Activated naive CD4-positive, alpha-beta T cell treated with Interleukin-2 at 50 U/mL for 16 hours (primary cell): ENCODE measurements at places on chromosomes 5 and 9.

- no peak for DNase-seq
Measured at GRCh38 chr9:95014917-95015316, 288.4 kb downstream of the AOPEP start.

DNA sequence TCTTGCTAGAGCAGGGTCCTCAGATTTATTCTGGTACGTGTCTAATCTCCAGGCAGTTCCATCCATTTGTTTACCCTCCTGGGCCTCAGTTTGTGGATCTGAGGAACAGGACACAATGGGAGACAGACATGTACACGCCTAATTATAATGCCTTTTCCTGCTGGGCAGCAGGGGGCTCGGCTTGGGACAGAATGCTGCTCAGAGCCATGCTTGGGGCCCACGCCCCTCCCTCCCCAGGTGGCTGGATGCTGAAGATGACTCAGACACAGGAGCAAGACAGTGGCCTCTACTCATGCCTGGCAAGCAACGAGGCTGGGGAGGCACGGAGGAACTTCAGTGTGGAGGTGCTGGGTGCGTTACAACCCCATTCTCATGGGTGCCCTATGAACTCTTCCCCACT, 72.7 kb upstream of the ASS1 start:
- no peak for DNase-seq

DNA sequence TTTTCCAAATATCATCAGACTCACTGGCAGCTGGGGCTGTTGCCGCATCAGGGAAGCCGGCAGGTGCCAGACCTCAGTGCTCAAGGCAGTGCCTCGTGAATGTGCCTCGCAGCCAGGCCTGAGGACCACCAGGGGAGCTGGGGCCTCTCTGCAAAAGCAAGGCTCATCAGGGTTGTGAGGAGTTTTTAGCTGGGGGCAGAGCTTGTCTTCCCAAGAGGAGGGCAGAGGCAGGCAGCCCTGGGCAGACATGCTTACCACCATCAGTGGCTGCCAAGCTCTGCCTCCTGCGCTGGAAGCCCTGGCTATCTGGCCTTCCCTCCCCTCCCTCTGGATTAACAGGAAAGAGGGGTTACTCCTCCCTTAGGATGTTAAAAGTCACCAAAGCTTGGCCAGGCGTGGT, 8.8 kb upstream of the TBC1D9B start:
- DNase-seq, result no peak

GRCh38 chr9:138028596-138028995, 151.0 kb downstream of the CACNA1B start:
- no peak for DNase-seq

DNA sequence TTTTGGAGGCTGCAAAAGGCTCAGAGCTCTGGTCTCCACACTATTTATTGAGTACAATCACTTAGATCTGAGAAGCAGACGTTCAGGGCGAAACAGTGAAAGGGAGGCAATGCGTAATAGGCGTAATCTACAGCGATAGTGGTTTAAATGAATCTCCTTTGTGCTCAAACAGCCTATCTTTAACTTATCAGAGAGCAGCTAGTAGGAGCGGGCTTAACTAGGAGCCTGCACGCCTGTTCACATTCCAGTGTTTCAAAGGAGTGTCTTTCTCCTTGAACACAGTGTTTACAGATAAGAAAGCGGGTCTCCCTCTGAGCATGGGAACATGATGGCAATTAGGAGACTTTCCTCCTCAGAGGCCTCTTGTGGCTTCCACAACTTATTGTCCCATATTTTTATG, 49.4 kb downstream of the AP3B1 start:
- no peak for DNase-seq

GRCh38 chr5:158761161-158761560, 338.6 kb downstream of the EBF1 start:
- DNase-seq, result no peak
